ENCODE measurements at places on chromosomes 5 and 9.
A peak's percentile ranks its signal among the peaks of the same experiment; 100 is the strongest.

DNA sequence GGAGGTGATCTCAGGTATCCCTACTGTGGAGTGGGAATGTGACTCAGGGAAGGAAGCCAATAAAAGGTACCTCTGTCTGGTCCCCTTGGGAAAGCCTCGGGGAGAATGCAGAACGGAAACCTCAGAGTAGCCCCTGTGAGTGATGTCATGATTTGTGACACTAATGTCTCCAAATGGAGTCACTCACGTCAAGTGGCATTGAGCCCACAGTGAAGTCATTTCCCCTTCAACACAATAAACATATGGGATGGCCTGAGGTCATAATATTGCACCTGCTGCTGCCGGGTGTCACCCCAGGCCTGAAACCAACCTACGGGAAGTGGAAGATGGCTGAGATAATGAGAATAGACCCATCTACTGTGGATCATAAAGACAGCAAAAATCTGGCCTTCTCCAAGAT lies 75.9 kb upstream of the GOLM1 start:
- no peak for DNase-seq

DNA sequence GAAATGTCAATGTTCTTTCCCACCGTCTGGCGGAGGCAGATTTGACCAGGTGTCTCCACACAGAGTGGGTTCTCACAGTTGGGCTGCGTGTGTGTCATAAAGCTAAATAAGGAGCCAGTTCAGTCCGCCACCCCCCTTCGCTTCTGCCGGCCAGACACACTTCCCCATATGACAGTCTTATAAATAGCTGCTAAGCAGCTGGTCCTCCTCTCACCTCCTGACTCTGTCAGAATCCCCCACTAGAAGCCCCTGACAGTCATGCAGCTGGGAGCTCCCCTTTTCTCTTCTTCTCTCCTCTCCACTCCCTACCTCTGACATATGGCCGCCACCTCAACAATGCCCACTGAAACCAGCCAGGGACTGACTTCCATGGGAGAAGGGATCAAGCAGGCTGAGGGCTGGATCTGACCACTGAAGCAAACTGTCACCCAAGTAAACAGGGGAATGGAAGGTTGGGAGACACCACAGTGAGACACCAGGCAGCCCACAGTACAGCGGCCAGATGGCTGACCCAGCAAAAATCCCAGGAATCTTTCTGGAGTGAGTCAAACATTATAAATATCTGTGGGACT lies 141.9 kb upstream of the EFNA5 start:
- DNase-seq: no peak

- DNase-seq: no peak
These were observed 186.2 kb downstream of the CACNA1B start for GRCh38 chr9:138063785-138064184.

DNA sequence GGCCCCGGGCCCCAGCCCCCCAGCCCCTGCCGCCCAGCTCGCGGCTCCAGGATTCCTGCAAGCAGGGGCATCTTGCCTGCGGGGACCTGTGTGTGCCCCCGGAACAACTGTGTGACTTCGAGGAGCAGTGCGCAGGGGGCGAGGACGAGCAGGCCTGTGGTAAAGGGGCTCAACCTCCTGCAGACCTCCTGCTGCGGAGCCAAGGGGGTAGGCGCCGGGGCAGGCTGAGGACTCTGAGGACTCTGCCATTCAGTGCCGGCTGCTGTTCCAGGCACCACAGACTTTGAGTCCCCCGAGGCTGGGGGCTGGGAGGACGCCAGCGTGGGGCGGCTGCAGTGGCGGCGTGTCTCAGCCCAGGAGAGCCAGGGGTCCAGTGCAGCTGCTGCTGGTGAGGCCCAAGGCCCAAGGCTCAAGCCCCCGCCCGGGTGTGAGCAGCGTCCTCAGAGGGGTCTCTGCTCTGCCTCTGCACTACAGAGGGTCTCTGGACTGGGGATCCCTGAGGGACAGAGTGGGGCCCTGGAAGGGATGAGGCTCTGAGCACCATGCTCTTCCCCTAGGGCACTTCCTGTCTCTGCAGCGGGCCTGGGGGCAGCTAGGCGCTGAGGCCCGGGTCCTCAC lies 3.4 kb downstream of the MAMDC4 start:
- no peak for DNase-seq

DNA sequence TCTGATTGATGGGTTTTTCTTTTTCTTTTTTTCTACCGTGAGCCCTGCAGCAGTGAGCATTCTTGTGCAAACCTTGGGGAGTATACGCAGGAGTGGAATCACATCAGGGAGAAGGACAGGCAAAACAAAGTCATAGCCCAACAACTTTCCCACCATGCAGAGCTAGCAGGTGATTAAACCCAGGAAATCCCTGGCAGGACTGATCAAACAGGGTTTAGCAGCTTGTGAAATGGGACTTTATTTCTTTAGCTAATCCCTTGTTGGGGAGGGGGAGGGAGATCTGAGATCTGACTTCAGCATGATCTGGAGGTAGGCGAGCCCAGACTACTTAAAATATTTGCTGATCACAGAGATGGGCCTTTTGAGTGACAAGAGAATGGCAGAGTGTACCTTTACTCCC lies 162.0 kb upstream of the GLRA1 start:
- DNase-seq: no peak

DNA sequence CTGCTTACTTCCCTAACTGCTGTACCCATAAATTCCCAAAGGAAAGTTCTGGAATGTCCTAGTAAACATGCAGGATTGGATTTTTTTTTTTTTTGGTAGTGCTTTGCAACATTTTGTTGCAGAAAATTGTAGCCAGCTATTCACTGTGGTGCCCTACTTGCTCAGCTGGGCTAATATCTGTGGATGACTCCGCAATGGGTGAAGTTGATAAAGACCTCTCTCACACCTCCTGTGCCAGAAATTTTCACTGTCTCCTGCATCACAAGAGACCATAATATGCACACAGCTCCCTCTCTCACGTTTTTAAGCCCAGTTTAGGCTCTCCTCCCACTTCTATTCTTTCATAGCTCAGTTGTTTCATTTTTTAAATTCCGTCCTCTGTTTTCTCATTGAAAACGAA lies 136.5 kb upstream of the C6 start:
- DNase-seq: no peak

- DNase-seq: no peak
These were observed 277.6 kb upstream of the ADAMTS16 start for GRCh38 chr5:4862500-4862899.

DNA sequence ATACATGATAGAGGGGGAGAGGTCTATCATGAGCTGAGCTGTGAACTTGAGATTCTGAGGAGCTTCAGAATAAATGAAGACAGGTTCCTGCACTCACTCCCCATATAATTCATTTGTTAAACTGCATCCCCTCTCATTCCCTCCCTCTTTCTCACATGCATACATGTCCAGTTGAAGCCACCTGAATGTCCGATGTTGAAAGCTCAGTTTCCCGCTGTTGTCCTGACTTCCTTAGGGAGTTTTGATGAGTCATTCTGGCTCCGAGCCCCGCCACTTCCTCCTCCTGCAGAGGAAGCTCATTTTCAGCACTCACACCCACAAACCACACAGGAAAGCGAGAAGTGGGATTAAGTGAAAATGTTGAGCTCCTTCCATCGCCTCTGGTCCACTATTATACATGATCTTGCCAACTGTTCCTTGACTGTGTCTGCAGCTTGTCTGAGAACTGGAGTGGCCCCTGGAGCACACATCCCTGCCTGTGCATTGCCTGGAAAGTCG lies 121.2 kb downstream of the CEMIP2 start:
- DNase-seq: no peak

DNA sequence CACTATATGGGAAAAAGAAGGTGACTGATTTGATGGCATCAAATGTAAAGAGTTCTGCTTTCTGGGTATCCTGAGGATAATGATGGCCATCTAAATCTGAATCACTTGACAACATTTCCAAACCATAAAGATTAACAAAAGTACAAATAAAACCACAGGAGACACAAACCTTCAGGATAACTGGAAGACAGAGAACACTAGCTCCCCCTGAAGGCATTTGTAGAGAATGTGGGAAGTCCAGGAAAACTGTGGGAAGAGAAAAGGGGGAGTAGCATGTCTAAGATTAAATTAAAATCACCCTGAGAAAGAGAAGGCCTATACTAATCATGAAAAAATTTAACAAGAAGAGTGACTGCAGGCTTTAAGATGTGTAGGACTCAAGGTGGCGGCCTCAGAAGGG lies 116.2 kb downstream of the PRELID2 start:
- no peak for DNase-seq

DNA sequence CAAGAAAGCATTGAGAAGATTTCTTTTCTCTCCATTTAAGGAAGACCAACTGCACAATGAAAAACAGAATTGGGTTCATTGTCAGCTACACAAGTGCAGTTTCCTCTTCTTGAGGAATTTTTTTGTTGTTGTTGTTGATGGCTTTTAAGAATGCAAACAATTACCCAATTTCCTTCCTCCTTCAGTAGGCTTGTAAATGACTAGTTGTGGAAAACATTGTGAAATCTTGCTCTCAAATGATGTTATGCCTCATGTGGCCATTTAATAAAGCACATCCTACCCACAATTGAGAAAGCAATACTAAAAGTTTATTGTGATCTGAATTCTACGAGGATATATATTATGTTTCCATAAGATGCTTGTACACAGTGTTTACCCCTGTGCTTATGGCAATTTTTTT lies 171.6 kb downstream of the FAM174A start:
- DNase-seq: no peak

GRCh38 chr5:150138551-150139265 lies 16.9 kb downstream of the PDGFRB start:
- DNase-seq: no peak

- DNase-seq: no peak
These were observed 119.8 kb downstream of the AUH start for GRCh38 chr9:91241909-91242308.

- no peak for DNase-seq
These were observed 15.5 kb downstream of the OTULINL start for GRCh38 chr5:14597080-14597479.

GRCh38 chr9:68751556-68751955 lies 46.5 kb downstream of the PIP5K1B start:
- DNase-seq: no peak

- DNase-seq: no peak
These were observed 8.0 kb downstream of the PLIN2 start for GRCh38 chr9:19119246-19119645.

GRCh38 chr5:135977375-135977928 lies 22.7 kb upstream of the LECT2 start:
- peak; percentile 13 for DNase-seq

GRCh38 chr5:166340039-166340438 lies 1951.4 kb upstream of the WWC1 start:
- no peak for DNase-seq

- DNase-seq: no peak
These were observed 28.4 kb upstream of the HK3 start for GRCh38 chr5:176927562-176927961.

DNA sequence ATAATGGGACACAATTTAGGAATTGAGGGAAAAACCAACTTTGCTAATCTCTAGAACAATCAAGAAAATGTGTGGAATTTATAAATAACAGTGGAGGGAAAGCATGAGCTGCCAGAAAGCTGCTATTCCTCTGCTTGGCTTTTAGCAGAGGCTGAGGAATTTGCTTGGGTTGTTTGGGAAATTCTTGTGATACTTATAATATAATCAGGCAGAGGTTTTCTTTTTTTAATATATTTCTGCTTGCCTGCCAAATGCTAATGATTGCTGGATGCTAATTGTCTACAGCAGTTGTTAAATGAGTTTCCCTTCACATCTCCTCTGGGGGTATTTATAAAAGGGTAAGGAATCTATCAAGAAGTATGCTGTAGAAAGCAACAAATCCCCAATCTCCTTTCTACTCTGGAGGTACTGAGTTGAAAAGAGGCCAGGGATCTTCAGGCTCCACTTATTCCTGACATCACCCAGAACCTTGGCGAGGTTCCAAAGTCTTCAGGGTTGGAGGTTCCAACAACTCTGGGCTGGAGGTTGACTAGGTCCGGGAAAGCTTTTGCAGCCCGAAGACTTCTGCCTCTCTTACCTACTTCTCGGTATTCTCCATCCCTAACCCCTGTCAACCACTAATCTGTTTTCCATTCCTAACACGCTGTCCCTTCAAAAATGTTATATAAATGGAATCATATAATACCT lies 60.4 kb upstream of the TMED7 start:
- DNase-seq: no peak

DNA sequence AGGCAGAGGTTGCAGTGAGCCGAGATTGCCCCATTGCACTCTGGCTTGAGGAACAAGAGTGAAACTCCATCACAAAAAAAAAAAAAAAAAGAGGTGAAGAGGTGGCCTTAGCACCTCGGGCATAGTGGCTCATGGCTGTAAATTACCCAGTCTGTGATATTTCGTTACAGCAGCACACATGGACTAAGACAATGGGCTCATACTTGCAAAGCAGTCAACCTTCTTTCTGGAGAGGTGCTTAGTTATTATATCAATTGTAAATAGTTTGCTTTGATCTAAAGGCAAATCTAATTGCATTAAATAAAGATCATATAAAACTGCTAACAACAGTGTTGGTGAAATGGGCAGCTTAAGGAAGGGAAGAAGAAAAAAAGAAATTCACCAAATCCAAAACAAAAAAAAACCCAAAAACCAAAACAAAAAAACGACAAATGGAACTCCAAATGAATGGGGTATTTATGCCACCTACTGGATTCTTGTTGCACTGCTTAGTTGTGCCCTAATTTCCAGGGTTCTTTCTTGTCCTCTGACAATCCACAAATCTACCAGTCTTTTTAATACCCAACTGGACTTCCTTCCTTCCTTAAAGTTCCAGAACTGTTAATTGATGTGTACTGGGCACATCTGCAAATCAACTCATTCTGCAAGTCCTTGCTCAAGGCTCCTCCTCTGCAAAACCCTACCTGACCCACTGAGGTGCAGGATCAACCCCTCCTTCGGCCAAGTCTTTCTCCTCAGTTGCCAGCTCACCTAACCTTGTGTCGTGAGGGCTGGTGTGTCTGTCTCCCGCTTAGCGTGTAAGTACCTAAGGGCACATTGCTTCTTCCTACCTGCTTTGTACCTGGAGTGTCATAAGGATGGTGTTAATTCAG lies 35.0 kb upstream of the DMRT1 start:
- no peak for DNase-seq

DNA sequence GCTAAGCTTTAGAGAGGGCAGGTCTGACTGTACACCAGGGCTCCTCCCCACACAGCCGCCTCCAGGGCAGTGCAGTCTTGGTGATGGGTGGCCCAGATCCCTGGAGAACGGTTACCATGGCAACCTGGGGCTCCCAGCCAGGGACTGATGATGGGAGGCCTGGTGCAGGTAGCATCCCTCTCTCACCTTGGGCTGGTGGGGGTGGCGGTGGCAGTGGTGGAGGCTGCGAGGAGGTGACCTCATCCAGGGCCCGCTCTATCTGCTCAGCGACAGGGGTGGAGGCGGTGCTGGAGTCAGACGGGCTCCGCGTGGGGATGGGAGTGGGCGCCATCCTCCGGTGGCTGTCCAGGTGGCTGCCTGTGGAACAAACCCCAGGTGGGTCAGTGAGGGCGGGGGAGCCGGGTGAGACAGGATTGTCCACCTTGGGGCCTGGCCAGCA lies 12.3 kb downstream of the PRR7 start:
- DNase-seq: no peak

DNA sequence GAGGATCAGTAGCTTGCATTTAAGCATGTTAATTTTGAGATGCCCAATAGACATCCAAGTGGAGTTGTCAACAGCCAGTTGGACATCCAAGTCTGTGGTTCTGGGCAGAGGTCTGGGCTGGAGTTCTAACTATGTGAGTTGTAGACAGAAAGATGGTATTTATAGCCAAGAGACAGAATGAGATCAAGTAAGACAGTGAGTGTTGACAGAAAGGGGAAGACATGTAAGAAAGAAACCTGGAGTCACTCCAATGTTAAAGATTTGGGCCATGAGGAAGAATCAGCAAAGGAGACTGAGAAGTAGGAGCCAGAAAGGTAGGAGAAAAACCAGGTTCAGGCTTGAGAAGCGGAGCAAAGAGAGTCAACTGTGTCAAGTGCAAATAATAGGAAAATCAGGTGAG lies 95.5 kb upstream of the PUM3 start:
- DNase-seq: no peak

- DNase-seq: no peak
These were observed 163.2 kb downstream of the RFK start for GRCh38 chr9:76231001-76231400.
